ENCODE measurements at places on chromosomes 12 and 14.

- no peak for DNase-seq
Observed at GRCh38 chr14:78005325-78005724, 164.8 kb upstream of the NRXN3 start.

GRCh38 chr14:105256292-105256960 lies 8.1 kb downstream of the BTBD6 start:
- no peak for DNase-seq

- no peak for DNase-seq
Observed at GRCh38 chr14:95815226-95815690, 61.4 kb upstream of the TUNAR start.

DNA sequence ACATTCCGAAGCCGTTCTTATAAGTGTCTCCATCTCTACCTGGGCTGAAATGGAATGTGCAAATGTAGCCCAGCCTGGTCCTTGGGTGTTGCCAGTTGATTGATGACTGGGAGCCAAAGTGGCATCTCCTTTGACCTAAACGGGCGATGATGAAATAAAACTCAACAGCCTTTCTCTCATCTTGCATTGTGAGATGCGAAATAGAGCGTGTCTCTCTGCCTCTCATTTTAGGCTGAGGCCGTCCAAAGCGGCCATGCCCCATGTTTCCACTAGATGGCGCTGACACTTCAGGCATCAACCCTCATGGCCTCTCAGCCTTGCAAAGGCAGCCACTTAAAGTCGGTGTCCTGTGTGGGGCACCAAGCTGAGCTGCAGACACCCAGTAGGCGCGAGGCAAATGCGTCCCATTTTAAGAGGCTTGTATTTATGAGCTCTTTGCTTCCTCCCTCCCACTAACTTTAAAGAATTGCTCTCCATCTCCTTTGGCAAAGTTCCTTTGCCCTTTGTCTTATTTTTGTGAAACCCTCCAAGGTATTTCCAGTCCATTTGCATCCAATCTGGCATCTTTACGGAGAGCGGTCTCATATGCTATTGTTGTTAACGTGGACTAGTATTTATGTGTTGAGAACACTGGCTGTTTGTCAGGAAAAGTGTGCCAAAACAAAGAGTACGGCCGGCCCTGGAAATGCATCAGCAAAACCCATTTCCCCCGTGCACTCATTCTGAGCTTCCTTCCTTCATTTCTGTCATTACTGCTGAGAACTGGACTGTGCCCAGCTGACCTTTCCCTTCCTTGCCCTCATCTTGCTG lies 25.0 kb downstream of the GPRC5A start:
- peak; percentile 96 for DNase-seq

DNA sequence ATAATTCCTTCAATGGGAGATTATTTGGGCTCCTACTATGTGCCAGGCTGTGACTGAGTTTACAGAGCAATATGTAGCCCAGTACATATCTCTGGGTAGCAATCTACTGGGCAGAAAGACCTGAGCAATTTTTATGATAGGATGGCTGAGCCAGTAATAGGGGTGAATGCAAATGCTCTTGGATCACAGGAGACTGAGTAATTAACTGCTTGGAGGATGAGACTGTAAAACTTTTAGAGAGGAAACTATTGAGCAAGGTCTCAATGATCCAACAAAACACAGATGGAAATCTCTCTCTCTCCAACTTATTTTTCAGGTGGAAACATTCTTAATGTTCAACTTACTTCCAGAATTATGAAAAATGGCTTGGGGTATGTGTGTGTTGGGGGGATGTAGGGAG lies 402.2 kb downstream of the AEBP2 start:
- DNase-seq = no peak

- peak; percentile 7 for DNase-seq
Observed at GRCh38 chr14:22469538-22470303, 119.3 kb downstream of the DAD1 start.

- no peak for DNase-seq
Observed at GRCh38 chr12:29738365-29738764, 45.4 kb downstream of the TMTC1 start.

DNA sequence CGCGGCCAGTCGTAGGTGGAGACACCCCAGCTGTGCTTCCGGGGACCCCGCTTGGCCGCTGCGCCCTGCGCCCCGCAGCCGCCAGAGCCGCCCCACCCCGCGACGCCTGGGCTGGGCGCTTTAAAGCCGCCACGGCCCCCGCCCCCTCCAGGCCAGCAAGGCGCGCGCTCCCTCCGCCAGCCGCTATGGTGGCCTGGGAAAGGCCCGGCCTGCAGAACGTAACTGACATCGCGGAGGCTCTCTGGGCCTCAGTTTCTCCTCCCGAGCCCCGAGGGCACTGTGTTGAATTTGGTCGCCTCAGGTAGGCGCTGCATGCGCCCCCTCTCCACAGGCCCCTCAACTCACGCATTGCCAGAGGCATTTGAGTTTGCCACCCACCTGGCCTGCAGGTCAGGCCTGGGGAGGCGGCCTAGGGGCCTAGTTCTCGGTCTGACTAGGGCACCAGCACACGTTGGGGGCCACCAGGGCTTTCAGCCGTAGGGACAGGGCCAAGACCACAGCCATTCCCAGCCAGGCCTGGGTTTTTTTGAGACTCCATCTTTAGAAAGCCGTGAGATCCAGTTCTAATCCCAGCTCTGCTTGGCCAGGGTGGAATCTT lies at the start of gene NGB:
NGB (minus strand) TSS at position 94 of the 598 bp plus-strand sequence. CDS start 269 bp downstream, outside the sequence.
- no peak for DNase-seq

GRCh38 chr12:121921066-121921465 lies 2.7 kb downstream of the CFAP251 start:
- no peak for DNase-seq

- DNase-seq = peak; percentile 24
Observed at GRCh38 chr12:12872139-12872933, 19.0 kb upstream of the GPRC5A start.

DNA sequence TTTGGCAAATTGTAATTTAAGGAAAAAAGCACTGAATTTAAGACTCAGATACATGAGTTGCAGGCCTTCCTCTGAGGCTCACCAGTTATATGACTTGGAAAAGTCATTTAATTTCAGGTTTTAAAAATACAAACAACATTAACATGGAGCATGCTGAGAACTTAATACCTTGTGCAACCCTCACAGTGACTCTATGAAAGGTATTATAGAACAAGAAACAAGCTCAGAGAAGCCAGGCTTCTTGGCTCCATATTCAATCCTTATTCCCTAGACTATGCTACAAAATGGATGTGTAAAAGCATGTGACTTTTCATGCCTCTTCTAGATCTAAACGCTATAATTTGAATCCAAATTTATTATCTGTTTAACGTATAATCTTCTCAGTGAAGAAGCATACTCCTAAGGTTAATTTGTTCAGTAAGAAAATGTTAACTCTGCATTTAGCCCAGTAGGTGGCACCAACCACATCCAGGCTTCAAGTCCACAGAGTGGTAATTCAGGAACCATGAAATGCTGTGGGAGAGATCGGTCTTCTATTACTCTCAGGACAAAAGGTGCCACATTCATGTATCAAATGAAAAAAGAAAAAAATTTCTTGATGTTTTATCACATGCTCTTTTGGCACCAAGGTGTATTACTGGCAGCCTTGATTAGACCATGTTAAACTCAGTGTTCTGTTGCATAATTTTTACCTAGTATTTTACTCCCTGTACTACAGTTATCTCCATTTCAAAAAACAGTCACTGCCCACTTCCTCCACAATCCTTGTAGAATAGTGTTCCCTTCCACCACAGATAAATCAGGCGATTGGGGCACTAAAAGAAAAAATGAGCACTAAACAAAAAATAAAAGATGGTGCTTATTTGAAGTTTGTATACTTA lies 9.3 kb downstream of the CCDC196 start:
- peak; percentile 79 for DNase-seq

GRCh38 chr12:13981990-13982389 lies 588 bp upstream of the GRIN2B start:
- no peak for DNase-seq

DNA sequence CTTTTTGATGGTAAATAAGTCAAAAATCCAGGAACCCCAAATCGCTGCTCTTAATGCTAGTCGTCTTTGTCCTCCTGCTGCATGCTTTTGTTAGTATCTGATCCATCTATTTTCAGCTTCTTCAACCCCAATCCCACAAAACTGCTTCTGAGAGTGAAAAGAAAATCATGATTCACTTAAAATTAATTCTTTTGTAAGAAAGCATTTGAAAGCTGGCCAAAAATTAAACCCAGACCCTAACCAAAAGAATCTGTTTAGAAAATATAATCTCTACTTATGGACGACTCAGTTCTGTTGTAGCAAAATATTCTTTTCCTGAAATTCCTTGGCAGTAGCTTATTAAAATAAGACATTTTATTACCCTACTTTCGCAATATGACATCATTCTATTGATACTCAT lies 443.6 kb upstream of the SYT1 start:
- no peak for DNase-seq

GRCh38 chr12:89259821-89260220 lies 92.5 kb downstream of the DUSP6 start:
- DNase-seq = no peak

GRCh38 chr14:105168496-105168978 lies at the start of gene JAG2:
TSS of gene JAG2 (minus strand) at chr14:105168776. CDS start at chr14:105168420, 356 bp downstream.
- DNase-seq = peak; percentile 36

- DNase-seq = no peak
Observed at GRCh38 chr14:22334627-22335026, 254.4 kb downstream of the DAD1 start.

- DNase-seq = no peak
Observed at GRCh38 chr12:115132145-115132544, 448.2 kb upstream of the TBX3 start.

- no peak for DNase-seq
Observed at GRCh38 chr12:90111791-90112580, 403.3 kb upstream of the ATP2B1 start.

DNA sequence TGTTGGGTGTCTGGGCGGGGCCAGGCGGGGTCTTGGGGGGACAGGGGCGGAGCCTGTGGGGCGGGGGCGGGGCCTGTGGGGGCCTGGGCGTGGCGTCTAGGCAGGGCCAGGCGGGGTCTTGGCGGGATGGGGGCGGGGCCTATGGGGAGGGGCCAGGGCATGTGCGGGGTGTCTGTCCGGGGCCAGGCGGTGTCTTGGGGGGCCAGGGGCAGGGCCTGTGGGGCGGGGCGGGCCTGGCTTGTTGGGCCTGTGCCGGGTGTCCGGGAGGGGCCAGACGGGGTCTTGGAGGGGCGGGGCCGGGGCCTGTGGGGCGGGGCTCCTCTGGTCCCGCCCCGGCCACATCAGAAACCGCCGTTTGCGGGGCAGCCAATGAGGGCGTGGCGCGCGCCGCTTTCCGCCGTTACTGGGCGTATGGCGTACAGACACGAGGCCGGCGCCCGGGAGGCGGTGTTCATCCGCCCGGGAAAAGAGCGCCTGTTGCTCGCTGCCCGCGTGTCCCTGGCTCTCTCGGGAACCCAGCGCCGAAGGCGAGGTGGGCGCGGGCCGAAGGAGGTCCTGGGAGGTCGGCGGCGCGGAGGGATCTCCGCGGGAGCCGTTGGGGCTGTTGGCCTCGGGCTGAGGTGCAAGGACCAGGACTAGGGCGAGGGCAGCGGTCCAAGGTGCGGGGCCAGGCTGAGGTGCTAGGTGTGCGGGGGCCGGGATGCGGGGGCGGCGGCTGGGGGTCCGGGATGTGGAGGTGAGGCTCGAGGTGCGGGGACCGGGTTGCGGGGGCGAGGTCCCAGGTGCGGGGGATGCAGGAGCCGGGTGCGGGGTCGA lies at the start of gene PIWIL1:
PIWIL1 (plus strand) TSS at position 400 of the 816 bp plus-strand sequence. CDS start 4,705 bp downstream, outside the sequence.
- no peak for DNase-seq

DNA sequence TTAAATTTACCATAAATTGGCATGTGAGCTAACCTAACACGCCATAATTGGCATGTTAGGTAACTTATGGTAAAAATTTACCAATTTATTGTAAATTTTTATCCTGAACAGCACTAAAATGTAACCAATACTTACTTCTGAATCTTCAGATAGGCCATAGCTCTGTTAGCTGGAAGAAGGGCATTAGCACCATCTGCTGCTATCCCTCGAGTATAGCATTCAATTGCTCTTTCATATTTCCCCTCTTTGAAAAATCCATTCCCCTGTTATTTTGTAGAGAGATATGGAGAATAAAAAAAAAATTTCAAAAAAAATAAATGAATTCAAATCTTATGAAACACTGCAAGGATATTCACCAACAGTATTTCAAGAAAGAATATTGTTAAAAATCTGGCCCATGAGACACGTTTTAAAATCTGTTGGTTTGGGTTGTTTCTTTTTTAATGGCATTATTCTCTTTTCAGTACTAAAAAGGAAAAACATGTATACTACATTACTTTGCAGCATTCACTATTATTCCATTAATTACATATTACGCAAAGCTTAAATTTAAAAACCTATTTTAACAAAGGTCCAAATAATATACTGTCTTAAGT lies 19.1 kb downstream of the RPAP3 start:
- peak; percentile 64 for DNase-seq

DNA sequence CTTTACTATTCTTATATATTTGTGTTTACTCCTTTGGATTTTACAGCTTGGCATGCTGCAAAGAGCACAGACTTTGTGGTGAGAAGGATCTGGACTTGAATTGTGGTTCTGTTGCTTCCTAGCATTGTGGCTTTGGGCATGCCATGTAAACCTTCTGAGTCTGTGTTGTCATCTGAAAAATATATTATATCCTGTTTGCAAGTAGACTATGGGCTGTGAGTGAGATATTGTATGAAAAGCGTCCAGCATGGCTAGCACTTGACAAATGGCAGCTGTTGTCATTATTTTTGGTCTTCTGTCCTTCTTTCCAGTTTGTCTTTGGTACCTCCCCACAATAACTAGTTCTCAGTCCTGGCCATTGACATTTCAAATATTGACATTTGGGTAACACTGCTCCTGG lies 61.8 kb upstream of the DACT1 start:
- no peak for DNase-seq

DNA sequence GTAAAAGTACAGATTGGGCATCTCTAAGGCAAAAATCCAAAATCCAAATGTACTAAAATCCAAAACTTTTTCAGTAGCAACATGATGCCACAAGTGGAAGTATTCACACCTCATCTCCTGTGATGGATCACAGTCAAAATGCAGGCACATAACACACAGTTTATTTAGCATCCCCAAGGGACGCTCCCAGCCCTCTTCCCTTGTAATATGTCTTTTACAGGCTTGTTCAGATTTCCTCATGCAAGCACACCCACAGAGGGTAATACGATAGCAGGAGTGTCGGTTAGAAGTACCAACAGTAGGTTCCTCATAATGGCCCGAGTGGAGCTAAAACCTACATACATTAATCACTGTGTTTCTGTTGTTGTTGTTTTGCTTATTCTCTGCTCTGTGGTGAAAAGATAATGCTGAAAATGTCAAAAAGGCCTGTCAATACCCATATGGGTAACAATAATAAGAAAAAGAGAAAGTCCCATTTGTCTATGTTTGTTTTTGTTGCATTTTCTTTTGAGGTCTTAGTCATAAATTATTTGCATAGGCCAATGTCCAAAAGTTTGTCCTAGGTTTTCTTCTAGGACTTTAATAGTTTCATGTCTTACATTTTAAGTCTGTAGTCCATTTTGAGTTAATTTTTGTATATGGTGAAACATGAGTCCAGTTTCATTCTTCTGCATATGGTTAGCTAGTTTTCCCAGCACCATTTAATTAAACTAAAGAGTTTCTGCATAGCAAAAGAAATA lies 133.1 kb downstream of the LRIG3 start:
- DNase-seq = no peak

Measured in dermis microvascular lymphatic vessel endothelial cell (primary cell).